Activated naive CD8-positive, alpha-beta T cell treated with anti-CD3 and anti-CD28 coated beads for 36 hours (primary cell): ENCODE measurements at places on chromosomes 2 and 18.

DNA sequence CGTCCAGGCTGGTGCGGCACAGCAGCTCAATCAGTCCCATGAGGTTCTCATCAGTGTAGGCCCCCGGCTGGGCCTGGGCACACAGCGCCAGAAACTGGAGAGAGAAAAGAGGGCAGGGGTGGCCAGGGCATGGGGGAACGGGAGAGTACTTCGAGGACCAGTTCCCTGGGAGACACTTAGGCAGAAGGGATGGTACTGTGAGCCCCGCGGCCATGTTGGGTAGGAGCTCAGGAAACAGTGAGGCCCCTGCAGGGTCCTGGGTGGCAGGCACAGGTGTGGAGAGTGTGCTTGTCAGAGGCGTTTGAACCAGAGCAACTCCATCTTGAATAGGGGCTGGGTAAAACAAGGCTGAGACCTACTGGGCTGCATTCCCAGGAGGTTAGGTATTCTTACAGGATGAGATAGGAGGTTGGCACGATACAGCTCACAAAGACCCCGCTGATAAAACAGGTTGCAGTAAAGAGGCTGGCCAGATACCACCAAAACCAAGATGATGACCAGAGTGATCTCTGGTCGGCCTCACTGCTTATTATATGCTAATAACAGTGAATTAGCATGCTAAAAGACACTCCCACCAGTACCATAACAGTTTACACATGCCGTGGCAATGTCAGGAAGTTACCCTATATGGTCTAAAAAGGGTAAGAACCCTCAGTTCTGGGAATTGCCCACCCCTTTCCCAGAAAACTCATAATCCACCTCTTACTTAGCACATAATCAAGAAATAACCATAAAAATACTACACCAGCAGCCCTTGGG, 51.9 kb upstream of the SEMA4C start:
- H3K27me3 ChIP-seq: no peaks in the 10 kb centered on the region
- DNase-seq: no peak
- H3K36me3 ChIP-seq: peaks cover 14% of the 10 kb centered on the region
- H3K27ac ChIP-seq: no peak overlapping the region

DNA sequence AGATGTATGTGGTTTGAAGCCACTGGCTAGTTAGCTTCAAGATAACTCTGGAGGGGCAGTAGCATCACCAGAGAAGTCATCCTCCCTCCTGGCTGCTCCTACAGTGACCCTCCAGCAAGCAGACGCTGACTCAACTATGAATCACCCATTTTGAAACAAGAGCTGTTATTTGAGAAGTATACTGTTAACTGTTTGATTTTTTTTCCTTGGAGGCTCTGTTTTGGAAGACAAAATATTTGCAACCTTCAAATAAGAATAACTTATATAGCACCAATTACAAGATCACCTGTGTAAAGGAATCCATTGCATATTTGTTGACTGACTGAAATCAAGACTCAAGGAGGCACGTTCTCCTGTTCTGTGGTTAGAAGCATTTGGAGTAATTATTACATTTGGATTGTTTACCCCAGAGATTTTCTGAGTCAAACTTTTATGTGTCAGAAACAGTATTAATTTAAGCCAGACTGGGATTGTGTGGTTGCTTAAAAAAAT, 313.8 kb downstream of the MTX2 start:
- peaks cover 3% of the 10 kb centered on the region for H3K4me1 ChIP-seq
- no peak for DNase-seq
- H3K27me3 ChIP-seq: peaks cover 50% of the 10 kb centered on the region
- no peaks in the 10 kb centered on the region for H3K36me3 ChIP-seq
- H3K27ac ChIP-seq: no peak overlapping the region

- no peak overlapping the region for H3K4me3 ChIP-seq
- peaks cover 12% of the 10 kb centered on the region for H3K36me3 ChIP-seq
- H3K27me3 ChIP-seq: no peaks in the 10 kb centered on the region
Measured at GRCh38 chr2:31920962-31921361, 89.8 kb downstream of the MEMO1 start.

- no peaks in the 10 kb centered on the region for H3K4me1 ChIP-seq
- H3K4me3 ChIP-seq: no peak overlapping the region
- no peak overlapping the region for H3K27ac ChIP-seq
- H3K27me3 ChIP-seq: no peaks in the 10 kb centered on the region
- no peaks in the 10 kb centered on the region for H3K36me3 ChIP-seq
- DNase-seq: no peak
Measured at GRCh38 chr2:53220969-53221368, 546.6 kb upstream of the CHAC2 start.

GRCh38 chr18:675307-675706, 17.9 kb downstream of the TYMS start:
- H3K4me3 ChIP-seq: no peak overlapping the region
- no peak overlapping the region for H3K27ac ChIP-seq
- H3K27me3 ChIP-seq: no peaks in the 10 kb centered on the region

GRCh38 chr2:37993143-37993542, 68.1 kb downstream of the RMDN2 start:
- no peaks in the 10 kb centered on the region for H3K27me3 ChIP-seq
- no peaks in the 10 kb centered on the region for H3K4me1 ChIP-seq
- peaks cover 2% of the 10 kb centered on the region for H3K36me3 ChIP-seq

DNA sequence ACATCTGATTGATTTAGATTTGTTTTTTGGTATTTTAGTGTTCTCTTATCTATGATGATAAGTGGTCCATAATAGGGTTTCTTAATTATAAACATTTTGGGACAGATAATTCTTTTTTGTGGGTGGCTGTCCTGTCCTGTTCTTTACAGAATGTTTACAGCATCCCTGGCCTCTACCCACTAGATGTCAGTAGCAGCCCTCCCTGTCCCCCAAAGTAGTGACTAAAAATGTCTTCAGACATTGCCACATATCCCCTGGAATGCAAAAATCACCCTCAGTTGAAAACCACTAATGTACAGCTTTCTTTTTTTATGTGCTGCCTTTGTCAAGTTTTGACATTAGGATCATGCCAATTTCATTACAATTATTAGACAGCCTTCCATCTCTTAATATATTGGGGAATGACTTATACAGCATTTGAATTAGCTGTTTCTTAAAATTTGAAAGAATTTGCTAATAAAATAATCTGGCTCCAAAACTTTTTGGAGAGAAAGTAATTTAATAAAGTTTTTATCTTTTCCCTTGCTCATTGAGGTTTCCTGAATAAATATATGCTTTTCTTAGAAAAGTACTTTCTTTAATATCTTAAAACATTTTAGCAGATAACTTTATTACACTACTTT, 19.5 kb downstream of the WIPF1 start:
- no peak for DNase-seq
- no peaks in the 10 kb centered on the region for H3K27me3 ChIP-seq
- no peak overlapping the region for H3K27ac ChIP-seq

GRCh38 chr2:86598966-86599365, 24.7 kb downstream of the RNF103 start:
- DNase-seq: no peak
- no peaks in the 10 kb centered on the region for H3K27me3 ChIP-seq
- H3K4me1 ChIP-seq: no peaks in the 10 kb centered on the region
- no peak overlapping the region for H3K4me3 ChIP-seq

DNA sequence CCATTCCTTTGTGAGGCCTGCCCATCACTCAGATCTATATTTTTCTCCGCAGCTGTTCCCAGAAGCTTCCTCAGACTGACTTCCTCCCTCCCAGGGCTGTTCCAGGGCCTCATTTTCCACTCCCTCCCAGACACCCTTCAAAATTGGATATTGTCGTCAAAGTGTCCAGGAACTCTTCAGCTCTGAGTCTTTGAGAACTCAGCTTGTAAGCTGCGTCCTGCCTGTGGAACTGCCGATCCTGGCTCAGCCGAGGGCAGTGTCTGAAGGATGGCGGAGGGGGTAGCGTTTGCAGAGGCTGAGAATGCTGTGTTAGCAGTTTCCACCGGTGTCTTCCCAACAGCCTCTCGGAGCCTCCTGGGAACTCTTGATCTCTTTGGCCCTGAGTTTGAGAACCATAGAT, 27.1 kb downstream of the NCK2 start:
- peaks cover 91% of the 10 kb centered on the region for H3K4me1 ChIP-seq
- H3K4me3 ChIP-seq: no peak overlapping the region
- H3K27ac ChIP-seq: peak overlapping the region; percentile 67
- H3K27me3 ChIP-seq: no peaks in the 10 kb centered on the region

GRCh38 chr2:25534455-25534854, 138.9 kb downstream of the DTNB start:
- H3K27ac ChIP-seq: no peak overlapping the region
- H3K4me3 ChIP-seq: no peak overlapping the region
- H3K36me3 ChIP-seq: peaks cover 2% of the 10 kb centered on the region
- H3K27me3 ChIP-seq: no peaks in the 10 kb centered on the region
- DNase-seq: no peak

DNA sequence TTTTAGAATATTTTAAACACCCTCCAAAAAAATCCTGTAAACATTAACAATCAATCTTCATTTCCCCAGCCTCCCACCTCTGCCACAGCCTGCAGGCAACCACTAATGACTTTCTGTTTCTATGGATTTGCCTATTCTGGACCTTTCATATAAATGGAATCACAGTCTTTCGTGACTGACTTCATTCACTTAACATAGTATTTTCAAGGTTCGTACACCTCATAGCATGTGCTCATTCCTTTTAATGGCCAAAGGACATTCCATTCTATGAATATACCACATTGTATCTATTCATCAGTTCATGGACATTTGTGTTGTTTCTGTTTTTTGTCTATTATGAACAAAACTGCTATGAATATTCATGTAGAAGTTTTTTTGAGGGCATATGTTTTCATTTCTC, 48.5 kb downstream of the NAT8 start:
- H3K27ac ChIP-seq: no peak overlapping the region
- no peaks in the 10 kb centered on the region for H3K4me1 ChIP-seq
- no peak for DNase-seq
- peaks cover 13% of the 10 kb centered on the region for H3K36me3 ChIP-seq

DNA sequence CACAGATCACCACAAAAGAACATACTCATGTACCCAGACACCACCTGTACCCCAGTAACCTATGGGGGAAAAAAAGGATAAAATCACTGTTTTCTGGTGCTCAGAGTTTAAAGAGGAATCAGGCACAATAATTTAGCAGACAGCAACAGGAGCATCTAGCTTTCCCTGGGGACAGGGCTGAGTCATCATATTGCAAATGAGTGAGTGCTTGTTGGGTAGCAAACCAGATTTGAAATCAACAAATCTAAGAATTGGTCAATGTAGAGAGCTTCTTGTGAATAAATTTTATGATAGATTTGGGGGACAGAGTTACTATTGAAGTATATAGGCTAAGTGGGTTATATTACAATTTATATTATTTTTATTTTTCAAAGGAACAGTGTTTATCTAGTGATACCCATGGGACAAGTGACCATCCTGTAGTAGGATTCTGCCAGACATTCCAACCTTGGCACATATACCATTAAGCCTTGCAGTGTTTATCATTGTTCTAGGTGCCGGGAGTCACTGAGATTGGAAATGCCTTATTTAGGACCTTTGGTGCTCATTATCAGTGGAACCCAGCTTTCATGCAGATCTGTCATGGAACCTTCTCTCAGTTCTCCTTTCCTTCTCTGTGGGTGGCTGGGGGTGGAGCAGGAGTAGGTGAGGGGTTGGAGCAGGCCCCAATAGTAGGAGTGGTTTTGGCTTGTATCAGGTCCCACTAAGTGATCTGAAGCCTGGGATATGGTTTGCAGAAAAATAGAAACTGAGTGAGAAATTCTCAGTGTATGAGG, 117.2 kb downstream of the CERS6 start:
- peaks cover 18% of the 10 kb centered on the region for H3K4me1 ChIP-seq
- DNase-seq: no peak
- H3K27me3 ChIP-seq: no peaks in the 10 kb centered on the region

DNA sequence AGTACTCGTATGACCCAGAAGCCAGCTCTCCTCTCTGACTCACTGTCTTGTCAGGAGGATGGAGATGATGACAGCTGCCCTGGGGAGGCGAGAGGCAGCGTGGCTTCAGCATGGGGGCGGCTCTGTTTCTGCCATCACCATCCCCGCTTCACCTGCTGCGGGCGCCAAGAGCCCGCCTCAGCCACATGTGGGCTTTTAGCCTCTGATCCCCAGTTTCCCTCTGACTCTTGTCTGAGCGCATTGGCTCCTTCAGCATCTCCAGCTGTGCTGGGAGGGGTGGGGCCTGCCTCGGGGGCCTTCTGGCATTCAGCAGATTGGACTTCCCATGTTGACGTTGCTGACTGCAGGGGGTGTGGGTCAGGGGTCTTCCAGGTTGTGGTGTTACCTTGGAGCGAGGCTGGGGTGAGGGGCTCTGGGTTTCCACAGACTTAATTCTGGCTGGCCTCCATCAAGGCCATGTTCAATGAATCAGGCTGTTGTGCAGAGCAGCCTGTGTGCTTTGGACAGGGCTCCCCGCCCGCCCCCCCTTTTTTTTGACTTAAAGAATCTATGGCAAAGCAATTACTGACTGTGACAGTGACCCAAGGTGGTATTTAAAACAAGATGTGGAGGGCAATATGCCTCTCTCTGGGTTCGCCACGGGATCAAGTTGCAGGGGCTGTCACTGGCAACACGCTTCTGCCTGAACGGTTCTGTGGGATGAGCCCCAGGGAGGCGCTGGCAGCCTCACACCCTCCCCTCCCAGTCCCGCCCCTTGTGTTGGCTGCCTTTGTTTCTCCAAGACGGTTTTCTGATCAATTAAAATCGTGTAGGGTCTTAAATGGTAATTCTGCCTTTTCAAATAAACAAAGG, 228.3 kb downstream of the LDLRAD4 start:
- peaks cover 34% of the 10 kb centered on the region for H3K4me1 ChIP-seq
- H3K27ac ChIP-seq: peak overlapping the region; percentile 17
- H3K4me3 ChIP-seq: no peak overlapping the region
- peaks cover 5% of the 10 kb centered on the region for H3K36me3 ChIP-seq
- peak; percentile 65 for DNase-seq

- H3K4me3 ChIP-seq: no peak overlapping the region
- no peaks in the 10 kb centered on the region for H3K36me3 ChIP-seq
- no peaks in the 10 kb centered on the region for H3K27me3 ChIP-seq
Measured at GRCh38 chr2:36405183-36405582, 49.6 kb downstream of the CRIM1 start.

DNA sequence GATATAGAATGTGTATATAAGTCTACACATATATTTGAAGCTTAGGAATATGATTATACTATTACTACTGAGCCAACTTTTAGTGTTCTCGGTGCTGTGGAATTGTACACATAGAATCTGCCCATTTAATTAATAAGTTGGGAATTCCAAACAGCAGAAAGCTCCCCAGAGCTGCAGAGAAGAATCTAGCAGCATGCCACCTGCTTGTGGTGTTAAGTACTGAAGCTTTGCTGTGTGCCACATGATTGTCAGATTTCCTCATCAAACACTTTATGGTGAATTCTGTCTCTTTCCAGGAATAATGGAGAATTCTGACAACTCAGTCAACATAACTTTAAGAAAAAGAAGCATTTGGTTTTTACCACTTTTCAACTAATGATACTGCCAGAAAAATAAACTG, 117.8 kb downstream of the WDSUB1 start:
- no peaks in the 10 kb centered on the region for H3K4me1 ChIP-seq
- no peaks in the 10 kb centered on the region for H3K36me3 ChIP-seq
- H3K27ac ChIP-seq: no peak overlapping the region
- DNase-seq: no peak
- no peaks in the 10 kb centered on the region for H3K27me3 ChIP-seq
